ENCODE measurements at places on chromosomes 12 and 14.

DNA sequence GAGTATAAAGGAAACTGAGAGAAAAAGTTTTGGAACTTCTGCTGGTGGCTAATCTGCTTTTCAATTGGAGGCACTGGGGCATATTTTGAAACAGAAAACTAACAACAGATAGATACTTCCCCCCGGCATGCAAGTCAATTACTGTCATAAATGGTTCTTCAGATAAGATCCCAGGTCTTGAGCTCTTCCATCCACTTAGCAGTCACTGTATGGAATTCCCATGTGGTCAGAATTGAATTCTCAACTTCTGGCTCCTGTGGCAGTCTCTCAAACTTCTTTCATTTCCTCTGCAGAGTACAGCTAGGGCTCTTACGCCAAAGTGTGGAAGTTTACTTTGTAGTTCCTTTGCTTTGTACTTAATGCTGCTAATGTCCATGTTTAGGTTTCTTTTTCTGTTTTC is 452.2 kb downstream of the IPO8 start:
- no peak for DNase-seq

GRCh38 chr14:76467711-76468155 is 91.8 kb downstream of the ESRRB start:
- DNase-seq = no peak

DNA sequence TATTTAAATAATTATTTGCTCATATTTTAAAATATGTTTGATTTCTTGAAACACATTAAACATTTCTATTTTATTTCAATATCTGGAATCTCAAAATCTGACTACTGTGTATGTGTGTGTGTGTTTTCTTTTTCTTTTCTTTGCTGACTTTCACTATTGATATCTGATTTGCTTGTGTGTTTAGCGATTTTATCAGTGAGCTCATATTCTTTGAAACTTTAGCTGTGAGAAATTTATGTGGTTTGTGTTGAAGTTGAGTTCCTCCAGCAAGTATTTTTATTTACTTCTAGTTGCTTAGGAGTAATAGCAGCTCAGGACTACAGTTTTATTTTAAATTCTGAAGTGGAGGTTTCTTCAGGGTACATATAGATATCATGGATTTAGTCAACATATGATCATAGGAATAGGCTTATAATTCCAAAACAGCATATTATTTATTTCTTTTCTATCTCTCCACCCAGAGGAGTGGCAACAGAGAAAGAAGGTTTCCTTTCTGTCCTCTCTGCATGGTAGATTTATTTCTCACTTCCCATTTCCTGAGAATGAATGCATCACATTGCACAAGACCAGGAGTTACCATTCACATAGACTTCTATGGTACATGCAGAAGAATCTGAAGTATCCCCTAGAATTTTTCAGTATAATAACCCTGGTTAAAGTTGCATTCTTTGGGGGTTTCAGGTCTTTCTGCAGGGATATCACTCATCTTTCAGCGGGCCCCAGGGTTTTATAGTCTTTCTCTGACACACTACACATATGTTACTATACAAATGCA is 60.5 kb downstream of the PTPRQ start:
- DNase-seq = no peak

GRCh38 chr12:6534945-6535696 is 804 bp downstream of the GAPDH start:
- peak; percentile 81 for DNase-seq

DNA sequence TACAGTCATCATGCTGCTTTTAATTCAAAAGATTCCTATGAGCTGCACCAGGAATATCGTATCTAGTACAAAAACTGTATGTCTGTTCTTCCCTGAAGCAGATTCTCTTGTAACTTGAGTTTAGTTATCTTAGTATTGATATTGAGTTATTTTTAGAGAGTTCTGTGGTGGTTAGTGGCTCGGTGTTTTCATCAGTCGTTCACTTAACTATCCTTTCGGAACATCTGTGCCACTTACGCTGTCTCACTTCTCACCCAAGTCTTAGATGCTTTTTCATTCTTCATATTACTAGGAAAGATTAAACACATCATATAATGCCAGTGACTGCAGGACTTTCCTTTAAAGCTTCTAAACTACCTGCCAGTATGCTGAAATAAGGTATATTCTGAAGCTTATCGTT is 251.0 kb downstream of the FBXL14 start:
- DNase-seq = no peak

- DNase-seq = no peak
These were observed 30.2 kb upstream of the ATF1 start for GRCh38 chr12:50733706-50734105.

- peak; percentile 18 for DNase-seq
These were observed 178.1 kb downstream of the SOX5 start for GRCh38 chr12:23771240-23771949.

DNA sequence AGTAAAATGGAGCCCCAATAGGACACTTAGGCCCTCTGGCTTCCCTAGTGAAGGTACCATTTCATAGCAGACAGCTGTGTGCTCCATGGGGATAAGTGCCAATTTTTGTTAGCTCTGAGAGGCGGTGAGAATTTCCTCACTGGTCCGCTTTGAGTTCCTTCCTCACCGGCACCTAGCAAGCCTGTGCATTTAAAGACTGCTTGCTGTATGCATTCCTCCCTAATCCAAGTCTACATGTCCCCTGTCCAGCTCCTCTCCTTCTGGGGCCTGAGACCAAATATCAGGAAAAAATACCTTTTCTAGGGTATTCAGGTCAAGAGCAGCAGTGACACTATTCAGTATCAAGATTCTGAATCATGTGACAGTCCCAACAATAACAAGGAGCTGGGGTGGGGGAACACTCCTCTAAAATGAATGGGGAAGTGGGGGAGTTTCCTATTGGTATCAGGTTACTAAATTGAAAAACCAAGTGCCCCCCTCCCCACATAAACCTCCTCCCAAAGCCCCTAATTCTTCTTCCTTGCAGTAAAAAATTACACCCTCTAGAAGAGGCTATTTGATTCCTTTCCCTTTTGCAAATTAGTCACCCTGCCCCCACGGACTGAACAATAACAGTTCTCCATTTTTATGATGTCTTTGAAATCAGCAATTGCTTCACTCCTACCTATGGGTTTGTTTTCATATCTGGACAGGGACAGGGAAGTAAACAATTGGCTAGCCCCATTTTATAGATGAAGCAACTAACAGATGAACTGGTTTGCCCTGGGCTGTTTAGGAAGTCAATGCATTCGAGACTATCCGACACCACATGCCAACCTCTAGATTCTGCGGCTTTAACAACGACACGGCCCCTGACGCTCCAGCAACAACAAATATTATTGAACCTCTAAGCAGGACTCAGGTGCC is 28.9 kb downstream of the BCL11B start:
- DNase-seq = no peak

GRCh38 chr14:55771242-55771981 is 191.4 kb downstream of the KTN1 start:
- no peak for DNase-seq

GRCh38 chr14:68936980-68937379 is 42.1 kb downstream of the ACTN1 start:
- DNase-seq = no peak

DNA sequence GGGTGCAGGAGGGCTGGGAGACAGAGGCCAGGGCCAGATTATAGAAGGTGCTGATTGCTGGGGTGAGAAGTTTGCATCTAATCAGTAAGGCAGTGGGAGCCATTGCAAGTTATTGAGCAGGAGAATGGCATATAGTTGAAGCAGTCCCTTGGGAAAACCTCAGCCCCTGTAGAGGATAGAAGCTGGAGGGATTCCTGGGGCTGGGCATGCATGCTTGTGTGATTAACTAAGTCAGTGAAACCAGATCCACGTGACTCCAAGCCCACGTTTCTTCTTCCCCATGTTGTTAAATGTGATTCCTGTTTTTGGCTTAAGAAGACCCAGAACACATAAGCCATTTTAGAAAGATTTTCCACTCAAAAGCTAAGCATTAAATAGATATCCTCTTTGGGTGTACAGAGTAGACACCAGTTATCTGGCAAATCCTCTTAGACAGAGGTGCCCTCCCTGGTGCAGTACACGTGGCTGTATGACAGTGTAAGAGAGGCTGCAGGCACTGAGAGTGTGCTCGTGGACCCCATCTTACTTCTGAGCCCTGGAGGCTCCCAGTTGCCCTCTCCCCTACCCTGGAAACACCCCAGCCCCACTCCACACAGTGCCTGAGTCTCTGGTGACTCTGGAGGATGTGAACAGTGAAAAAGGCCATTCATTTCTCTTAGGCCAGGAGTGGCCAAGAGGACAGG is 3.2 kb downstream of the C14orf132 start:
- no peak for DNase-seq

DNA sequence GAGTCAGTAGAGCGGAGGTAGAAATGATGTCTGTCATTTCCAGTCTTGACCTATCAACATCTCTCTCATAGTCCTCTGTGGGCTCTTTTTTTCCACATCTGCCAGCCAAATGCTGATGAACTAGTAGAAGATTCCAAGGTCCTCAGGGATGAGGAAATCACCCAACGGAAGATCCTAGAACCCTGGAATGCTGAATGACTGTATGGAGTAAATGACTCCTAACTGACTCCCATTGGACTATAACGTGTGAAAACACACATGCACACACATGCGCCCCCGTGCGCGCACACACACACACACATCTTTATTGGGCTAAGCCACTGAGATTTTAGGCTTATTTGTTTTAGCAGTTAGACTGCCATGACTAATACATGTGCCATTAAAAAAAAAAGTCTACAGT is 159.2 kb downstream of the MYRFL start:
- DNase-seq = no peak
